ENCODE measurements at places on chromosomes 1 and 21.

DNA sequence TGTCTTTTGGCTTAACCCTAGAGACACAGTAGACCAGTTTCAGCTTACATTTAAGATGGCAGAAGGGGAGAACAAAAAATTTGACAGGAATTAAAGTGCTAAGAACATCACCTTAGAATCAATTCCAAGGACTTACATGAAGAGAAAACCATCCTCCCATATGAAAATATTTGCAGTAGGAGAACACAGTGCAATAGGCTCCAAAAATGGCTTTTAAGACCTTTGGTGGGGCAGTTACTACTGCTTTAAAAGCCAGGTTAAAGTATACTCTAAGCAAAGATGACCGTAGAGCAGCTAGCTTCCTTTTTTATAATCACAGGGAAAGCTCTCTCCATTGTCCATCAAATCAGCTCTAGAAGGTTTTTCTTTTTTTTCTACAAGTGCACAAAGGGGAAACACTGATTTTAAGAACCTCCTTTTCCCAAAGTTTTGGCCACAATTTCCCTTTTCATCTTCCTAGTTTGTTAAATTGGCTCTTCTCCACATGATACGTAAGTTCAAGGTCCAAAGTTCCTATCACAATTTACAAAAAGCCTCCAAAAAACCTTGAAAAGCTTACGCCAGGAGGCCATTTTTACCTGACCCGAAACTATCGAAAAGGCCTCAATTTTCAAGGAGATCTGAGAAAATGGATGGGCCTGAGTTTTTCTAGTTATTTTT is 3.3 kb downstream of the TXNIP start:
- no peak for DNase-seq

GRCh38 chr1:175331891-175332290 is 139.3 kb upstream of the KIAA0040 start:
- DNase-seq = no peak

GRCh38 chr1:59350521-59350920 is 53.6 kb downstream of the FGGY start:
- DNase-seq = no peak

- no peak for DNase-seq
Measured at GRCh38 chr1:97164276-97164639, 442.7 kb downstream of the PTBP2 start.

- no peak for DNase-seq
Measured at GRCh38 chr1:39713557-39713956, 22.3 kb upstream of the HPCAL4 start.
